ENCODE measurements at places on chromosomes 1 and 21.

DNA sequence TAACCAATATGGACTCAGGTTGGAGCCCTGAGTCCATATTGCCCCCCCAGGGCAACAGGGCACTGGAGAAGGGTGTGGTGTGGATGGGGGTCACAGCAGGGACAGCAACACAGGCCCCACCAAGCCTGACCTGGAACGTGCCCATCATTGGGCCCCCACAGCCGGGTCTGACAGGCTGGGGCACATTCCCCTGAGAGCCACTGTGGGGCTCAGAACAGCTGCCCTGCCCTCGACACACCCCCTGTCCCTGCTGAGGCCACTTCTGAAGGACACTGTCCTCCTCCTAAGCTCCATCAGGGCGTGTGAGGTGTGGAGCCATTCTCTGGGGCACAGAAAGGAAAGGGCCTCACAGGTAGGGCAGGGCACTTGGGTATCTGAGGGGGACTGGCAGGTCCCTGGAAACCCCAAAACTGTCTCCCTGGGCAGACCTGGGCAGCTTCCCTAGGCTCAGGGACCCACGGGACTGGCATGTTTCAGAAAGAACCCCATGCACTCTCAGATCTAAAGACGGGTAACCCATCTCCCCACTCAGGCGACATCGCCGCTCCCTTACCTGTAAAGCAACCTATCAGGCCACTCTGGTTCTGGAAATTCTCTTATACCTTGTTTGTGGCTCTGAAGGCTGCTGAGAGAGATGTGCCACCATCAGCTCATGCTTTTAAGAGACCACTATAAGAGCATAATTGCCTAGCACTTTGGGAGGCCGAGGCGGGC lies 95.5 kb downstream of the DMRTB1 start:
- no peak for DNase-seq

DNA sequence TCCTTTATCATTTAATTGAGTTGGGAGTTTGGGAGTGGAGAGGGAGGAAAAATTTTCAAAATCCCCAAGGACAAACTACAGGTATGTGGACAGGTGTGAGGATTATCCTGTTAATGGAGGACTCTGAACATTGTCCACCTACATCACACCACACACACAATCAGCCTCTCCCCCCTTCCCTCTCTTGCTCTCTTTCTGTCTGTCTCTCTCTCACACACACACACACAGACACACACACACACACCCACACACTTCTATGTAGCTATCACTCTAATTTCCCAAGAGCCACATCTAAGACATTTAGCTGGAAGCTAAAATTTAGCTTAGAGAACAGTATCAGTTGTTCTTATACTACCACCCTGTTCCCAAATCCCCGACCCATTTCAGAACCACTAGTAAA lies 1.5 kb downstream of the S100A8 start:
- DNase-seq: no peak

GRCh38 chr1:86396498-86396890 lies 371 bp upstream of the ODF2L start:
- DNase-seq: no peak

DNA sequence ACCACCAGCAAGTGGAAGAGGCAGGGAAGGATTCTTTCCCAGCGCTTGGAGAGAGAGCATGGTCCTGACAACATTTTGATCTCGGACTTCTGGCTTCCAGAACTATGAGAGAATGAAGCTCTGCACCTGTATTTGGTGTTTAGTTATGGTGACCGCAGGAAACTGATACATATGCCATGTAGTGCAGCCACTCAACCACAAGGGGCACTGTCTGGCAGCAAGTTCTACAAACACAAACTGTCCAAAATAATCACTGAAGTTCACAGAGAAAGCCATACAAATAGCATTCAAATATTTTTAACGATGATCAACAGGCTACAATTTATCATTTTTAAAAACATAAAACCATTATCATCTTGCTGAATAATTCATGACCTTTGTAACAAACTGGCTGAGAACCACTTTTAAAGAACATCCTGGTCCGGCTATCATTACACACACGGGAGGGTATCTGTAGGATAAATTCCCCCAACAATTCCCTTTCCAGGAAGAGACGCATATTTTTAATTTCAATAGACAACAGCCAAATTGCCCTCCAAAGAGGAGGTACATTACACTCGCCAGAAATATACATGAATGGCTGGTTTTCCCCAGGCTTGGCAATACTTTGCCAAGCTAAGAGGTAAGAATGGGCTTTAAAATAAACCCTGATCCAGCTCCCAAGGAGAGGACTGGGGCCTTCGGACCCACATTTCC lies 9.2 kb upstream of the CBR3 start:
- no peak for DNase-seq

GRCh38 chr1:226304291-226304955 lies 4.5 kb downstream of the LIN9 start:
- DNase-seq: no peak

- no peak for DNase-seq
Observed at GRCh38 chr21:18403735-18404450, at the start of gene TMPRSS15. TSS of gene TMPRSS15 (minus strand) at chr21:18403785. CDS start at chr21:18403622, 163 bp downstream.

DNA sequence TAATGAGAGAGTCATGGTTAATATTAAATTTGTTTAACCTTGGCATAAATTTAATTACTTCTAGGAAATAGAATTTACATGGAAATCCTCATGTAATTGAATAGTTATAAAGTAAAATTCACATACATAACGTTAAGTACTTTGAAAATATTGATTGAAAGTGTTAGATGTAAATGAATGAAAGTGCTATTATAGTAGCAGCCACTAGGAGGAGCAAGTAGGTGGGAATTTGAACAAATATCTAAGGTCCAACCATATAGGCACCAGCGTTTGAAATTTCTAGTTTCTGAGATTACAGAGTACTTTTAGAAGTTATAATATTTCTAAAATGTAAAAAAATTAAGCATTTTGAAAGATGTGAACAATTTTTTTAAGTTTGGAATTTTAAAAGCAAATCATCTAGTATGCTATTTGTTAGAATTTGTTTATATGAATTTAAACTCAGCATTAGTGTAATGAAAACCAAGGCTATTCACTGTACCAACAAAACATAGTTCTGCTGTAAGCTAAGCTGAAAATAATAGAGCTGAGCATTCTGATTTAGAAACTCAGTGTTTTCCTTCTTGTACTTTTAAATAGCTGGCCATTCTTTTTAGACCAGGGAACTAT lies 3.3 kb downstream of the B3GALT2 start:
- no peak for DNase-seq

- DNase-seq: no peak
Observed at GRCh38 chr1:53073287-53073686, 11.3 kb downstream of the PODN start.

DNA sequence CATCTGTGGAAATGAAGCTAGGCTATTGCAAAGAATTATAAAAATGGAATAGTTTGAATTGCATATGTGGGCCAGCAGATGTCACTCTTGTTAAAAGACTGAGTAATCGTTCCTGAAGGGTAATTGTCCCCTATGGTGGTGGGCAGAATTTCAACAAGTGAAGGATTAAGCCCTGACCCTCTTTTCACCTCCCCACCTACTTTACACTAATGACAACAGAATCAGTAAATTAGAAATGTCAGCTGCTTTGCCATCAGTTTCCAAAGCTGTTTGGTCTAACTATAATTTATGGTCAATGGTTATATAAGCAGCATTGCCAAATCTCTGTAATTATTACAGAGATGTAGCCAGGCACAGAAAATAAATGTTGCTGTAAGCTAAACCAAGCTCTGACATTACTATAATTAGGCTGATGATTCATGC lies 898.6 kb downstream of the AMY1C start:
- DNase-seq: no peak

All from nucleus accumbens (tissue), 56 donors.